NB4 (cell line): ENCODE measurements at places on chromosomes 2 and 18.
A peak's percentile ranks its signal among the peaks of the same experiment; 100 is the strongest.

GRCh38 chr18:27250471-27250870 lies 65.4 kb upstream of the CHST9 start:
- DNase-seq = no peak

- no peak for DNase-seq
Measured at GRCh38 chr18:27887711-27888495, 289.0 kb downstream of the CDH2 start.

- no peak for DNase-seq
Measured at GRCh38 chr2:132902626-132903025, 232.6 kb upstream of the LYPD1 start.

GRCh38 chr2:38634684-38635083 lies 31.2 kb upstream of the GALM start:
- DNase-seq = peak; percentile 91

GRCh38 chr2:167335541-167335992 lies 447.3 kb downstream of the XIRP2 start:
- DNase-seq = no peak

GRCh38 chr2:32246911-32247310 lies 17.8 kb downstream of the NLRC4 start:
- DNase-seq = no peak

DNA sequence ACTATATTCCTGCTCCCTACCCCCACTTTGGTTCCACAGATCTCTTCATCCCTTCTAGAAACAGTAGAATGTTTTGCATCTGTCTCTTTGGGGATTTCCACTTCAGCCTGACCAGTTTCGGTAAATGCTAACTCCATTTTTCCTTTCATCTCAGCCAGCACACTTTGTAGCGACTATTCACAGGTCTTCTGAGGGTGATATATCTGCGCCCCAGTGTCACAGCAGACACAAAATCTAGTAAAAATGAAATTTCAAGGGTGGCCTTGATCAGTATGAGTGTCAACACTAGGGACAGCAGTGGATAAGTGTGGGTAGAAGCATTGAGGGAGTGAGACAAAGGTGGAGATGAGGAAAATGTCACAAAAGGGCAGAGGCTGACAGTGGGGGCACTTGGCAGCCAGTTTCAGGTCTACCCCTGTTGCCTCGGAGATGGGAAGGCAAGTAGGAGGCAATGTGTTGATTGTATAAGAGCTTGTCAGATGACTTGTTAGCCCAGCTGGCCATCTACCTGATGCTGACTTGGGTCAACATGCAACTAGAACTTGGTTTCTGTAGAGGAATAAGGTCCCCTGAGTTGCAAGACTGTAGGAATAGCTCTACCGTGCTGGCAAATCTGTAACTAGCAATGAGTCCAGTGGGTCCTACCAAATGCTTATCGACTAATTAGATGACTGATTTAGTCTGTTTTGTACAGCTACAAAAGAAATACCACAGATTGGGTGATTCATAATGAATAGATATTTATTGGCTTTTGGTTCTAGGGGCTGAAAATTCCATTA lies 60.7 kb downstream of the CXCR4 start:
- DNase-seq = peak; percentile 19

DNA sequence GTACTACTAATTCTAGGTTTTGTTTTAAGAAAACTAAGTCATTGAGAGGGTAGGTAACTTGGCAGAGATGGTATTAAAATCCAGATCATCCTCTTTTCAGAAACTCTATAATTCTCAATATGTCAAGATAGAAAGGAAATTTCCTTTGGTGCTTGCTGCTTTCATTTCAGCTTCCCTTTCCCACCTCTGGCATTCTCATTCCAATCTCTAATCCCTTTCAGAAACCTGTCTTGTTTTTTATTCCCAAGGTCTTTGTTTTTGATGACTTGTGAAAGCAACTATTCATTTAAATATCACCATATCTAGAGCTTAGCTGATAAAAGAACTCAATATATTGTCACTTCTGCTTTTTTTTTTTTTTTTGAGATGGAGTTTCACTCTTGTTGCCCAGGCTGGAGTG lies 242.8 kb upstream of the LRRTM1 start:
- no peak for DNase-seq

DNA sequence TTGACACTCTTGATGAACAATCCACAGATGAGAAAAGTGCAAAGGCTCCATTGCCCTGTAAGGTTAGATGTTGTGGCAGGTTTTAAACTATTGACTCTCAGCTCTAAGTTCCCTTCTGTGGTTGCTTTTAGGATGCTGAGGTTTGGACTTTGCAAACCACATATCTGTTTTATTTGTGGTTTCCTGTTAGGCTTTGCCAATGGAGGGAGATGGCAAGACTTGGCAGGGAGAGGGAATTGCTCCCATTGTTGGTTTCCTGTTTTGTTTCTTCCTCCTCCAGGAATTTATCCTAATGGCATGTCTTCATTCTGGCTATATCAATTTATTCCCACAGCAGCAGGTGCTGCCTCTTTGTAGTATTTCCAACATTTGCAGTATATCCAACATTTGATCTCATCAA lies 772.3 kb downstream of the LRRTM4 start:
- DNase-seq = peak; percentile 43

DNA sequence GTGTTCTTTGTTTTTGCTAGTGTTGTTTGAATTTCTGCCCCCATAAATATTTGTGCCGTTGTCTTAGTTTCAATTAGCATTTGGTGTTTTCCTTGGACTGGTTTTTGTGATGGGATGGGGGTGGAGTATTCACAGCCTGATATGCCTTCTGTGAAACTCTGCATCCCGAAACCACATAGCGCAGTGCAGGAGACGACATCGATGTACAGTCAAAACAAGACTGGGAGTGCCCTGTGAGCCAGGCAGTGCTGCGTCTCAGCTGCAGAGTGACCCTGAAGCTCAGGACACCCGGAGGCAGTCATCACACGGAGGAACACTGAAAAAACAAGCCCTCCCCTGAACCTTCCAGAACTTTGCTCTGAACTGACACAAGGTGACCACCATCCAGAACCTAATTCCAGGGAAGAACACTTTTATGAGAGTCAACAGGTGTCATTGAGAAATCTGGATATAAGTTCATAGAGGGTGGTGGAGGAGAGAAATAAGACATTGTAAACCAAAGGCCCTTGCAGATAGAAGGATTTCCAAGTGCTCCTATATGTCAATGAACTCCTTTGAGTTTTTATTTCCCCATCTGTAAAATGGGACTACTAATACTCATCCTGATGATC lies 61.2 kb upstream of the CABLES1 start:
- no peak for DNase-seq

DNA sequence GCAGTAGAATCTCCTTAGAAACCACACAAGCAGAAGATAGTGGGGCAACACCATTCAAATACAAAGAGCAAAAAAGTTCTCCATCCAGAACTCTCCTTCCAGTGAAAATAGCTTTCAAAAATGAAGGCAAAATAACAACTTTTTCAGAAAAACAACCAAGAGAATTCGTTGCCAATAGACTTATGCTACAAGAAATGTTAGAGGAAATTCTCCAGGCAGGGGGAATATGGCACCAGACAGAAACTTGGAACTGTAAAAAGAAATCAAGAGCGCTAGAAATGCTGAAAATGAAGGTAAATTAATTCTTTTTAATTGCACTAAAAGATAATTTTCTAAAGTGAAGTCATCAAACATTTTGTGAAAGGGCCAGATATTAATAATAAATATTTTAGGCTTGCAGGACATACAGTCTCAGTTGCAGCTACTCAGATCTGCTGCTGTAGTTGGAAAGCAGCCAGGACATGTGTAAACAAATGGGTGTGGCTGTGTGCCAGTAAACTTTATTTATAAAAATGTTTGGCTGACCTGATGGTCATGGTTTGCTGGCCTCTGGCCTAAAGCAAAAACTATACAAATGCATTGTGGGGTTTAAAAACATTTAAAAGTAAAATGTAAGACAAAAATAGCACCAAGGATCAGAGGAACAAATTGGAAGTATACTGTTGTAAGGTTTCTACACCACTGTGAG lies 73.7 kb upstream of the TGFA start:
- DNase-seq = no peak

GRCh38 chr18:46097801-46098615 lies at the start of gene ATP5F1A:
ATP5F1A (minus strand) TSS chr18:46098296; CDS start chr18:46098231, 65 bp downstream.
- DNase-seq = peak; percentile 87

- no peak for DNase-seq
Measured at GRCh38 chr18:31371989-31372388, 4.6 kb upstream of the DSG4 start.

- no peak for DNase-seq
Measured at GRCh38 chr2:94955702-94956101, 69.8 kb upstream of the MAL start.

DNA sequence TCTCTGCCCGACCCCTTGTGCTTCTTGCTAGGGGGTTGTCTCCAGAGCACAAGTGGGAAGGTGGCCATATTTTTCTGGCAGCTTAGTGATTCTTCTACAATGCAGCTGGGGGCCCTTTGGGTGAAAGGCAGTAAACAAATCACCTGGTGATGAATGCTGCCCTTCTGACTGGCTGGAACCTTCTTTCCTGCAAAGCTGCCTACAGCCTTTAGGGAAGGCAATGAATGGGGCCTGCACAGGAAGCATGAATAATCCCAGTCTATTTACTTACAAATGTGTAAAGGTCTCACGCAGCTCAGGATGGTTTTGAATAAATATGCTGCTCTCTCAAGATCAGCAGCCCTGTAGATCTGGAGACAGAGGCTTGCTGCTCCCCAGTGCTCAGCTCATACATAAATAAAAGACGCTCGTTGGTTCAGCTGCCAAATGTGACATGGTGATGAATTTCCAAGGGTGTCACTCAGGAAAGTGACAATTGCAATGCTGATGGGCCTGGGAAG lies 289.2 kb downstream of the TDRD15 start:
- no peak for DNase-seq

GRCh38 chr18:74496508-74497323 lies 553 bp downstream of the CNDP2 start:
- DNase-seq = peak; percentile 56

- DNase-seq = peak; percentile 53
Measured at GRCh38 chr2:29480426-29480825, 365.2 kb downstream of the CLIP4 start.

GRCh38 chr18:44763327-44763726 lies 82.6 kb downstream of the SETBP1 start:
- DNase-seq = no peak

- peak; percentile 55 for DNase-seq
Measured at GRCh38 chr2:160358046-160358445, 135.6 kb downstream of the RBMS1 start.

GRCh38 chr2:219434468-219434717 lies 250 bp upstream of the SPEG start:
- no peak for DNase-seq

- no peak for DNase-seq
Measured at GRCh38 chr18:69157906-69158305, 242.8 kb upstream of the DOK6 start.

GRCh38 chr2:159546716-159547430 lies 69.5 kb downstream of the BAZ2B start:
- DNase-seq = no peak

DNA sequence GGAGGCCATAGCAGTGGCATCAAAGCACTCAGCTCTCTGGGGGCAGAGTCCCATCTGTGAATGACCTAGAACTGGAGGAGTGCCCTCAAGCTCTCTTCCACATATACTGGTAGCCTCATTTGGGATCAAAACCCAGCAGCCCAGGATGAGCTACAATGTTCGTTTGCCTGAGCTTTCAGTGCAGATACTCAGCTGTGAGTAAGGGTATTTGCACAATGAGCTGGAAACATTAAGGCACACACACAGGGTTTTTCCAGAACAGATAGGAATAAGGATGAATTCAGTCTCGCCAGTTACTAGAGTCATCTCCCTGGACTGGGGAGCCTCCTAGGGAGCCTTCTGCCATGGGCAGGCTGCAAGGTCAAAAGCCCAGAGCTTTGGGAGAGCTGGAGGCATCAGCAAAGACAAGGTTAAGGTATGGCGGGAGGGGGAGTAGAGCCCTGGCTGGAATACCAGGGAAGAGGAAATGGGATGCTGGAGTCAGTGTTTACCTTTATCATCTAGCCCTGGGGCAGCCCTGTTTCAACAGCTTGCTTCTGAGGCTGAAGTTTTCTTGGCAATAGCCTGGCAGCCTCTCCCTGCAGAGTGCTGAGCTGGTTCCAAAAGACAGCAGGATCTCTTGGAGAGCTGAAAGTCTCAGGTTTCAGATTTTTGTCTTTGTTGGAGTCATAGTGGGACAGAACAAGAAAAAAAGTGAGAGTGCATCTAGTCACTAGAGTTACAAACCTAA lies 187.7 kb downstream of the LOXHD1 start:
- no peak for DNase-seq

- no peak for DNase-seq
Measured at GRCh38 chr2:191977754-191978153, 130.9 kb upstream of the CAVIN2 start.

DNA sequence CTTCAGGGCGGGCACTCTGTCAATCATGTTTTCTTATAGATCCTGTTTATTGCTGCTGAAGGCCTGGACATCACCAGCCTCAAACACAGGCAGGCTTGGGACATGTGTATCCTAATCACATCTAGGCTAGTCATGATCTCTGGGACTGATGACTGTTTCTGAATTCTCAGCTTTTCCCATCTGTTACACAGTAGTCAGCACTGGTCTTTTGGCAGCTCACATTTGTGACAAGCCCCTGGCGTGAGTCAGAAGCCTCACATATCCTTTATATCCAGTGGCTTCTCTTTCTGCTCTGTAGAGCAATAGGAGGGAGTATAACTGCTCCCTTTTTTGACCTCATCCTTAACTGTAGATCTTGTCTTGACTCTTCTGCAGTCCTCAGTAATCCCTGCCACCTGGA lies 4.5 kb downstream of the SEMA4F start:
- DNase-seq = no peak

DNA sequence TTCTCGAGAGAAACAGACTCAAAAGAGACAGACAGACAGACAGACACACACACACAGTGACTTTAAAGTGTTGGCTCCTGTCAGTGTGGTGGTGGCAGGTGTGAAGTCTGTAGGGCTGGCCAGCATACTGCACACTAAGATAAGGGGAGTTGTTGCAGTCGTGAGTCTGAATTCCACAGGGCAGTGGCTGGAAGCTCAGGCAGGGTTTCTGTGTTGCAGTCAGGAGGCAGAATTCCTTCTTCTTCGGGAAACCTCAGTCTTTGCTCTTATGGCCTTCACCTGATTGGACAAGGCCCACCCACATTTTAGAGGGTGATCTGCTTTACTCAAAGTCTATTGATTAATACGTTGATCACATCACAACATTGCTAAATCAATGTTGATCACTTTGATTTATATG lies 478.4 kb upstream of the HS6ST1 start:
- DNase-seq = no peak

DNA sequence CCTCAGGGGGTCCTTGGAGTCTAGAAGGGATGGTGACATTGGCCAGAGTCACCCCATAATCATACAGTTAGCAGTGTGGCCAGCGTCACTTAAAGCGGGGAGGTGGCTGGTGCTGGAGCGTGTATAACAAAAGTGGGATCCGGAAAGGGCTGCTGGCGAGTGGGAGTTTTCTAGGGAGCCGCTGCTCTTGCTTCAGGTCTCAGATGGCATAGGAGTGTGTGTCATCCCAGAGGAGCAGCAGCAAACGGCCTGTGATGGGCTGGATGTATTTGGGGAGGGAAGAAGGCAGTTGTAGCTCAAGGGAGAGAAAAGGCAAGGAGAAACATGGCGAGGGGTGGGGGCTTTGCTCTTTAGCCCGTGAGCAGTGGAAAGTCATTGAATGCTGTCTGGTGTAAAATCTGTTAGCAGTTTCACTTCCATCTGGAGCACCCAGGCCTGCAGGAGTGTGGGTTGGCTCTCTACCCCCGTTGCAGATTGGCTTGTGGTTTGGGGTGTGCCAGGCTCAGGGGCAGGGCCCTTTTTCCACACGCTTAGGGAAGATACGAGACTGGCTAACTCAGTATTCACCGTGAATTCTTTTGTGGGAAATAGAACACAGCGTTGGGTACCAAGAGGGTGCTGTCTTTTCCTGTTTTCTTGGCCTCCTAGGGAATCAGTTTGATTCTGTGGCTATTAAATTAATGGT lies 120.5 kb downstream of the AGAP1 start:
- peak; percentile 61 for DNase-seq

GRCh38 chr2:141137122-141137693 lies 993.6 kb downstream of the LRP1B start:
- no peak for DNase-seq
